ENCODE measurements at places on chromosomes 12 and 14.

- DNase-seq: no peak
Measured at GRCh38 chr14:22383515-22384166, 205.4 kb downstream of the DAD1 start.

- DNase-seq: no peak
Measured at GRCh38 chr12:128693771-128694170, 130.0 kb downstream of the SLC15A4 start.

DNA sequence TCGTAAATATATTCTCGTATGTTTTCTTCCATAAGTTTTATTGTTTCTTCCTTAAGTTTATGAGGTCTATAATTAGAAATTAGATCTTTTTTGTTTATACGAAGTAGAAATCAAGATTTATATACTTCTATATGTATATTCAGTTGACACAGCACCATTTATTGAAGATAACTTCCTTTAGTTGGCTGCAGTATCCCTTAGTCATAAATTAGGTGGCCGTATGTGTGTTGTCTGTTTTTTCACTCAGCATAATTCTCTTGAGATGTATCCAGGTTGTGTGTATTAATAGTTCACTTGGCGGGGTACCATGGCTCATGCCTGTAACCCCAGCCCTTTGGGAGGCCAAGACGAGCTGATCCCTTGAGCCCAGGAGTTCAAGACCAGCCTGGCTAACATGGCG, 40.5 kb downstream of the CFAP54 start:
- DNase-seq: peak; percentile 55

- no peak for DNase-seq
Measured at GRCh38 chr14:50943943-50944646, at the start of gene PYGL. PYGL (minus strand) TSS chr14:50944483; CDS start chr14:50944403, 80 bp downstream.

GRCh38 chr12:53231921-53232645, at the start of gene RARG:
RARG (minus strand) TSS chr12:53232209; CDS start chr12:53227545, 4,664 bp downstream.
- DNase-seq: no peak

DNA sequence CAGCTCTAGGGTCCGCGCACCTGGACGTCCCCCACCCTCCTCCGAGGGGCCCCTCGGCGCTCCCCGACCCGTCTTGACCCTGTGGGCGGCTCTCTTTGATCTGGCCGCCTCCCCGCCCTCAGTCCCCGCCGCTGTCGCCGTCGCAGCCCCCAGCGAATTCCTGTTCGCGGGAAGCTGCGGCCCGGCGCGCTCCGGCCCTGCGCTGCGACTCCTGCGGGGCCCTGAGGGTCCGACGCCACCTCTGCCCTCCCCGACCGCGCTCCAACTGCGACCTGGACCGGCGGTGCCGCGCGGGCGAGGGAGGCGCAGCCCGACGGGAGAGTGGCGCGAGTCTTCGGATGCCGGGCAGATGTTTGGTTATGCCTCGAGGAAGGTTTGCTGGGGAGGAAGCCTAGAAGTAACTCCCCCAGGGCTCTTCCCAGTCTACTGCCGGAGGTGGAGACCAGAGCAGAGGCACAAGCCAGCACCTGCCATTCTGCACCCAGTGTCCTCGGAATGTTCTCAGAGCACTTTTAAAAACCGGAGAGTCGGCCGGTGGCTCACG, 440 bp upstream of the ISM2 start:
- no peak for DNase-seq

GRCh38 chr14:23354990-23355389, 2.3 kb upstream of the SLC22A17 start:
- DNase-seq: no peak

GRCh38 chr12:80321653-80322052, 122.4 kb upstream of the PTPRQ start:
- peak; percentile 72 for DNase-seq

DNA sequence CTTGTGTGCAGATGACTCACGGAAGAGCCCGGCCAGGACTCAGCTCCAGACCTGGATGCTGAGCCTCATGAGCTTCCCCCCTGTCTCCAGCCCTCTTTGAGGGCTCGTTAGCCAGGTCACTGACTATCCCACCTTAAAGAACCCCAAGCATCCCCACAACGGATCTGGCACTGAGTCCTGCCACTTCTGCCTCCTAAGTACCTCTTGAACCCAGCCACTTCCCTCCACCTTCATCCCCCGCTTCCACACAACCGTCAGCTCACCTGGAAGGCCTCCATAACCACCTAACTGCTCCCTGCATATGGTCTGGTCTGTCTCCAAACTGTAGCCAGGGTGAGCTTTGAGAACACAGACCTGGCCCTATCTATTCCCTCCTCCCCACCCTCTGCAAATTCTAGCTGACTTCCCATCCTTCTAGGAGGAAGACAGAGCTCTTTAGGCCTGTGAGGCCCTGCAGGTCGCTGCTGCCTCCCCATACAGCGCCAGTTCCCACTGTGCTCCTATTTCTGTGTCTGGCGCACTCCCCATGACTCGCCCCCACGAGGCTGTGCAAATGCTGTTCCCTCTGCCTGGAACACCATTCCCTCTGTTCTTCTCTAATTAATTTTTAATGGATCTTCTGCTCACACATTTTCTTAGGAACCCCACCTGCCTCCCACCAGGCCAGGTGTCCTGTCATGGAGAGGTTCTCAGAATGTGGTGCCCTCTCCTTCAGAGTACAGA, 2.9 kb upstream of the HSP90AA1 start:
- DNase-seq: no peak

GRCh38 chr12:92224685-92225331, 79.2 kb upstream of the BTG1 start:
- DNase-seq: no peak

All from LNCaP clone FGC (cell line).